ENCODE measurements at places on chromosomes 7 and 10. TPM values are rescaled to one million over a fixed set of nuclear protein-coding genes. Genes with fewer than 3 reads are reported as not detected.

DNA sequence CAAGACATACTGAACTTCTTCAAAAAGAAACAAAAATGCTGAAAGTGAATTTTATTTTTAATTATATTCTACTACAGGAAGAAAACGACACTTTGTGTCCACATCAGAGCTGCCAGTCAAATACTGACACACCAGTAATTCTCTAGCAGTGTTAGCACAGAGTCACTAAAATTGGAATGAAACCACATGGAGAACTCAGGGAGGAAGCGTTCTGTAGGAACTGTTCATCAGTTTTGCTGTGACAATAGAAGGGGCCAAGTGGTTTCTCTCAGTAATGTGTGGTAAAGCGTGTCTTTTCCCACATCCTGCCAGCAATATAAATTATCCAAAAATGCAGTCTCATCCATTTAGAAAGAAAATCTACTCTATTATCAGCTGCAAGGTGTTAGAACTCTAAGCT is 683.3 kb downstream of the GRM8 start:
- DNase-seq, result no peak

DNA sequence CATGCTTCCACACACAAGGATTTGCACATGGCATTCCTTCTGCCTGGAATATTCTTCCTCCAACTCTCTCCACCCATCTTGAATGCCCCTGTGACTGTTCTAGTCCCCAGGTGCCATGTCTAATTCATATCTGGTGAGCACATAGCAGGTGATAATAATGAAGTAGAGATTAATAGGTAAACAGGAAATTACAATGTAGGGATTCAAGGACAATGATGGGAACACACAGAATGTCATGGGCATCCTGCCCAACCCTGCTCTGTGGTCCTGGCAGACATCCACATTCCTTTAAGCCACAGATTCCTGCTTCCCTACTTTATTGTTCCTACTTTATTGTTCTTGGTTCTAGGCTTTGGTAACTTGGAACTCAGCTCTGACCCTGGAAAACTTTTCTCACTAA is 115.8 kb downstream of the THSD7A start:
- DNase-seq, result no peak

GRCh38 chr10:69728335-69728870 is 73.3 kb upstream of the COL13A1 start:
- DNase-seq, result no peak

- DNase-seq, result no peak
These were observed 1.5 kb downstream of the CWF19L1 start for GRCh38 chr10:100265821-100266485.

GRCh38 chr10:121403527-121403926 is 194.7 kb downstream of the FGFR2 start:
- no peak for DNase-seq

DNA sequence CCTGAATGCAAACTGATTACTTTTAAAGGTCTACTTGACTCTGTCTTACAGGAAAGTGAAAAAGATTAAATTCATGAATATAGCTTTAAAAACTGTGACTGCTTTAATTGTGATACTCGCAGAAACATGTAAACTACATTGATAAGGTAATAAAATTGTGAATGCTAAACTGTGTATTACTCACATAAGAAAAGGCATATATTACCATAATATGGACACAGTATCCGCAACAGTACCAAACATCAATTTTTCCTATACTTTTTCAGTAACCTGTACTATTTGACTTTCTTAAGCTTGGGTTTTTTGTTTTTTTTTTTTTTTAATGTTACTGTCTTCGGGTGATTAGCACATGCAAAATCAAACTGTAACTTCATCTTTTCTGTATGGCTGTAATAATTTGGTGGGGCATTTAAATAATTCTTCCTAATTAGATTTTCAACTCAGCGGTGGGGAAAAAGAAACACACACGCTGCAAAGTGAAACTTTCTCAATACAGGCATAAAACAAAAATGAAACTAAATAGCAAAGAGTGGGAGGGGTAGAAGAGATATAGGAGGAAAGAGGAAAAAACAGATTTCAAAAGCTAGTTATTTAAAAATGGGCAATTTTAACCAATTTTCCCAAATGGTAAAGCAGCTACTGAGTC is 23.2 kb downstream of the NT5C3A start:
- no peak for DNase-seq

The INA gene
- not detected for total RNA-seq

The CYP2C9 gene
- not detected for total RNA-seq

The CPEB3 gene
- 1.9 TPM for total RNA-seq

The ANKRD2 gene
- total RNA-seq, result not detected

All from hematopoietic multipotent progenitor cell (in vitro differentiated cells).